ENCODE measurements at places on chromosomes 12 and 14.

DNA sequence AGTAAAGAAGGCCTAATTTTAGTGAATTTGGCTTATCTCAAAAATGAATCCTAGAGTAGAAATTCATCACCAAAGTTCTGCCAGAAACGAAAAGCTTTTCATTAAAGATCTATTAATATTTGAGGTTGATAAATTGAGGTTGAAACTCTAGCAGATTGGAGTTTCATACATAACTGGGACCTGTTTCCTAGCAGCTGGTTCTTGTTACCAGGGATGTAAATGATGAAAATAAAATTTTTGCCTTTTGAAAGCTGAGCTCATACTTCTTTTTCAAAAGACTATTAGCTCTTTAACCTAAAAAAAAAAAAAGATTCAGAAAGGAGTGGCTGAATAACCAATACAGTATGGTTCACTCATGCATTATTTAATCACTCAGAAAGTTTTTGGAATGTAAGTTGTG lies 98.3 kb downstream of the PTGER2 start:
- DNase-seq, result no peak

- DNase-seq, result no peak
Measured at GRCh38 chr14:21999402-21999801, 325.8 kb upstream of the OR4E1 start.

GRCh38 chr12:67827820-67828383 lies 161.3 kb upstream of the IFNG-AS1 start:
- no peak for DNase-seq

DNA sequence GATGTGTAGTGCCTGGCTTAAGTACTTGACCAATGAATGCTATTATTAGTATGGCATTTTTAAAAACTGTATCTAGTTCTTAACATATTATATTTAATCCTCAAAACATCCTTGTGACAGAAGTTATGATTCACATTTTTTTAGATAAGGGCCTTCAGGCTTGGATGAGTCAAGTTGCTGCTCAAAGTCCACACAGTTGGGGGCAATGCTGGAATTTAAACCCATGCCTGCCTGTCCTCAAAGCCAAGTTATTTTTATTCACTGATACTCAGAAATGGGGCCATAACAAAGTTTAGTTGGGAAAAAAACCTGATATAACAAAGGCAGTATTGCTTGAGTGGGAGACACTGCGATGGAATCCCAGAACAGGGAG lies 50.6 kb downstream of the RFX4 start:
- DNase-seq, result no peak

GRCh38 chr14:56331592-56332216 lies 213.5 kb downstream of the PELI2 start:
- DNase-seq, result no peak

DNA sequence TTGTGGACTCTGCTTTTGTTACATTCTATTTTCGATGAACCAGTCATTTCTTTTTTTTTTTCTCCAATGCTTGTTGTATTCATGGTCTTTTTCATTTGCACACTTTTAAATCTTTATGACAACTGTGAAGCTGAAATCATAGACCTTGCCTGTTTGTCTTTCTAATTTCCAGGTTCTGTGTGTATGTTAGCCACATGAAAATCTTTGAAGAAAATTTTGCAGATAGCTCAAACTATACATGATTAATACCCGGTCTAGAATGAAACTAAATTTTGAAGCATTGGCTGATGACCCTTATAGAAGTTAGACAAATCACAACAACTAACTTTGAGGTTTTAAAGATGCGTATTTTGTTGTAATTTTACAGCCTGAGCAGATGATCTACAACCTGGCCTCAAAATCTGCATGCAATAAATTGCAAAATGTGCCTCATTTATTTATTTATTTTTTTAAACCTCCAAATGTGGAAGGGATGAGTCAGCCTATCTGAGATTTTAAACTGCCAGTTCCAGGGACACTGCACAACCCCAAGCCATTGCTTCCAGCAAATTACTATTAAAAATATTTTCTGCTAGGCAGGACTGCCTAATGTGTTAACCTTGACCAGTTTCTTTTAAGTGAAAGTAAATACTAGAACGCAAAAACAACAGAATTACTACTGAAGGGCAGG lies 96.3 kb upstream of the NAV3 start:
- DNase-seq, result no peak

DNA sequence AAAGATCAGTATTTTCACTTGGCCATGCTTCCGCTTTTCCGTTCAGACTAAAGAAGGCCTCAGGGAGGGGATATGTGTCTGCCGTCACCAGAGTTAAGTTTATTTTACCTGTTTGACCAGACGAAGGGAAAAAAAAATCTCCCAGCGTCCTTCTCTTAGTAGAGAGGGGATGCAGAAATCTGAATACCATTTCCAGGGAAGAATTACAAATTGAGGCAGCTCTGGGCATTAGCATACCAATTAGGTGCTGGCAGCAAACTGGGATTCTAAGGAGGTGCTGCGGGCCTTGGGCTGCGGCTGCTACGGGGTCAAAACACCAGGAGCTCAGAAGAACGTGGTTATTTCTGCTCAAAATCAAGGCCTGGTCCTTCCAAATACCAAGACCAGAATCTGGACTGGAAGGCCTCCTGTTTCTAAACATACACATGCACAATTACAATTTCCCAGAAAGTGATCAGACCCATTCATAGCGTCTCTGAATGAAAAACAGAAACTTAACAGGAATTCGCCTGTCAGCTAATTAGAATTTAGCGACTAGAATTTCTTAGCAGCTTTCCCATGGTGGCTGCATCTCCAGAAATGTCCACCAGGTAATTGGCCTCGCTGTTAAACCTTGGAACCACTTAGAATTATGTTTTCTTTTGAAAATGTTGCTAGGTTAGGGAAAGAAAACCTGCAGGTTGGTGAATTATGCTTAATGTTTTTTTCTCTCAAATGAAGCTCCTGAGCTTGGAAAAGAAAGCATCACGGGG lies 617.0 kb downstream of the VRK1 start:
- no peak for DNase-seq

DNA sequence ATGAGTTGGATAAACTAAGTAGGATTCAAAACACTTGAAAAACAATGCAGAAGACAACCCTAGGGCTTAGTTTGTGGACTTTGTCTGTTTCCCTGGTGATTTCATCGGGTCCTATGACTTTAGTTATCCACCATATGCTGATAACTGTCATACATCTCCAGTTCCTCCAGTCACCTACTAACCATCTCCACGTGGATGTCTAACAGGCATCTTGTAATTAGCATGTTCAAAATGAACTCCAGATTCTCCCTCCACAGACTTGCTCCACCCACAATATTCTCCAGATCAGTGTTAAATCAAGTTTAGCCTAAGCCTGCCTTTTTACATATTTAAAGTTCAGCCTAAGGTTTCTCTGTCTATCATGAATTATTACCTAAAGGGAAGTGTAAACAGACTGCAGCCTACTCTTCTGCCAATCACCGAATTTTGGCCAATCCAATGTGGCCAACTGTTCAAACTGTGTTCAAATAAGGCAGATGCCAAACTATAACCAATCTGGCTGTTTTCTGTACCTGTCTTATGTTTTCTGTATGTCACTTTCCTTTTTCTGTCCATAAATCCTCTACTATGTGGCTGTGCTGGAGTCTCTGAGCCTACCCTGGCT lies 87.1 kb downstream of the PAX9 start:
- DNase-seq, result no peak

DNA sequence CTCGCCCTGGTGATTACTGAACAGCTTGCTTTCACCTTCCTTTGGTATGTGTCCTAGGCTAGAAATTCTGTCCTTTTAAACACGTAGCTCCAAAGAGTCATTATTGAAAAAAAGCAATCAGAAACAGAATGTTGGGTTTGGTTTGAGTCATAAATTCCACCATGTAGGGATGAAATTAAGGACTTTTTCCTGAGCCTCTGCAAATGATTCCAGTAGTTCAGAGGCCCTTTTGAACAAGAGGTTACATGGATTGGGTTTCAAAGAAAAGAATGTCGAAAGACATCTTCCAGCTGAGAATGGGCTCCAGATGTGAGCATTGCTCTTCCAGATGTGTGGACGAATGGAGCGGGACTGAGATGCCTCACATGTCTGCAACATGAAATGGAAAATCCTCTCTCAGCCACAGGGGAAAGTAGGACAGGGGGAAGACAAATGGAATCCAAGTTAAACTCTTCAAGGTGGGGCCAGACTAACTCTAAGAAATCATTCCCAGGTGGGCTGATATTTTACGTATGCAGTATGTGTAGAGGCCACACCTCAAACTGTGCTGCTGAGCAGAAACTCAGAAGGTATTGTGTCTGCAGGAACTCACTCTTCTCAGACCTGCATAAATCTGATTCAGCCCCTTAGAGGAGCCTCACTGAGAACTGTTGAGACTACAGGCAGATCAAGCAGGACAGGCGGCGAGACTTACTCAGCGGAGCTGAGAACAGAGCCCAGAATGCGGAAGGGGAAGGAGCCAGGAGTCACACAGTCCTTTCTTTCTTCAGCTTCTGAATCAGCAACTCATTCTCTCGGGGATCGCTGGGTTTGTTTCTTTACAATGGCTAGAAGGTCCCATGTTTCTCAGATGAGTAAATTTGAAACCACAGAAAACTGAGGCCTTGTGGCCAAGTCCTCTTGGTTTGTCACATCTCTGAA lies 23.3 kb upstream of the EMP1 start:
- no peak for DNase-seq

DNA sequence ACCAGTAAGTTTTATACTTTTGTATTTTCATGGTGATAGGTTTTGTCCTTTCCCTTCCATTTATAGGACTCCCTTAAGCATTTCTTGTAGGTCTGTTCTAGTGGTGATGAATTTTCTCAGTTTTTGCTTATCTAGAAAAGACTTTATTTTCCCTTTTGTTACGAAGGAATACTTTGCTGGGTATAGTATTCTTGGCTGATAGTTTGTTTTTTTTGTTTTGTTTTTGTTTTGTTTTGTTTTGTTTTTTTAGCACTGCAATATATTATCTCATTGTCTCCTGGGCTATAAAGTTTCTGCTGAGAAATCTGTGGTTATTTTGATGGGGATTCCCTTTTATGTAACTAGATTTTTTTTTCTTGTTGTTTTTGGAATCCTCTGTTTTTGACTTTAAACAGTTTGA lies 67.7 kb downstream of the FBXO33 start:
- DNase-seq, result no peak

GRCh38 chr14:66498311-66498710 lies 9.6 kb upstream of the GPHN start:
- no peak for DNase-seq

- no peak for DNase-seq
Measured at GRCh38 chr14:90815572-90815821, 733 bp downstream of the TTC7B start.

- no peak for DNase-seq
Measured at GRCh38 chr14:64581363-64581762, 31.6 kb downstream of the PPP1R36 start.

GRCh38 chr12:5295996-5296395 lies 135.9 kb upstream of the NTF3 start:
- no peak for DNase-seq

DNA sequence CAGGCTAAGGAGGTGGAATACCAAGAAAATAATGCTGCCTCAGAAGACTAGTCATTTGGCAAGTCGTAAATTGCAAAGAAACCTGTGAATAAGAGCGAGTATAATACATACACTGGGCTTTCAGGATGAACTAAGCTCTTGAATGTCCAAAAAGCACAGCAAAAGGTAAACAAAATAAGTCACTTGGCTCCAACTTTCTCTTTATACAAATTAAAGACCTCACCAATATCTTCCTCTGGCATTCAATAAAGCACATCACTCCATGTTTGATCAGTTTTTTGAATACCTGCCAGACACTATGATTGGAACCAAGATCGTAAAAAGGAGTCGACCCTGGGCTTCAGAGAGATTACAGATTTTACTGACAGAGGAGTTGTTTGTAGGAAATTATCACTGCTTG lies 3.5 kb downstream of the DICER1 start:
- DNase-seq, result no peak

DNA sequence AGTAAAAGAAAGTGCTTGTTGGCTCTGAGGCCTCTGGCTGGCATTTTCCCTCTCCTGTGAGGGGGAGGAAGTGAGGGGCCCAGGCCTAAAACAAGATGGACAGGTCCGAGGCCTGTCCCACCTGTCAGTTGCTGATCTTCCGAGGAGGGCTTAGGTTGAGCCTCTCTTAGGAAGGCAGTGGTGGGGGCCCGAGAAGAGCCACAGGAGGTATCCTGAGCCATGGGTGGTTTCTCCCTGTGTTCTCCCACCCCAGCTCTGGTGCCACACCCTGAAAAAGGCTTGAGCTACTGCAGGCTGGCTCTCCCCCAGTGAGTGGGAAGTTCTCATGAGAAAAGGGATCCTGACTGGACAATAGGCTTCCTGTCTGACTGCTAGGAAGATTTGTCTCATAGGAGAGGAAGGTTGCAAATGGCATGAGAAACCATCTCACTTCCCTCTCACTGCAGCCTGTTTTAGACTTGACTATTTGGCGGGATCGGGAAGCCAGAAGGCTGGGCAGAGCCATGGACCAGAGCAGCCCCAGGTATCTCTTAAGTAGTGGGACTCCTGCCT lies 72.1 kb upstream of the SRSF5 start:
- DNase-seq, result no peak

GRCh38 chr12:83172441-83172840 lies 485.7 kb downstream of the TMTC2 start:
- no peak for DNase-seq

- no peak for DNase-seq
Measured at GRCh38 chr12:75792687-75793086, 238.9 kb downstream of the PHLDA1 start.

GRCh38 chr14:75933712-75934296 lies 48.0 kb downstream of the TGFB3 start:
- DNase-seq, result no peak

DNA sequence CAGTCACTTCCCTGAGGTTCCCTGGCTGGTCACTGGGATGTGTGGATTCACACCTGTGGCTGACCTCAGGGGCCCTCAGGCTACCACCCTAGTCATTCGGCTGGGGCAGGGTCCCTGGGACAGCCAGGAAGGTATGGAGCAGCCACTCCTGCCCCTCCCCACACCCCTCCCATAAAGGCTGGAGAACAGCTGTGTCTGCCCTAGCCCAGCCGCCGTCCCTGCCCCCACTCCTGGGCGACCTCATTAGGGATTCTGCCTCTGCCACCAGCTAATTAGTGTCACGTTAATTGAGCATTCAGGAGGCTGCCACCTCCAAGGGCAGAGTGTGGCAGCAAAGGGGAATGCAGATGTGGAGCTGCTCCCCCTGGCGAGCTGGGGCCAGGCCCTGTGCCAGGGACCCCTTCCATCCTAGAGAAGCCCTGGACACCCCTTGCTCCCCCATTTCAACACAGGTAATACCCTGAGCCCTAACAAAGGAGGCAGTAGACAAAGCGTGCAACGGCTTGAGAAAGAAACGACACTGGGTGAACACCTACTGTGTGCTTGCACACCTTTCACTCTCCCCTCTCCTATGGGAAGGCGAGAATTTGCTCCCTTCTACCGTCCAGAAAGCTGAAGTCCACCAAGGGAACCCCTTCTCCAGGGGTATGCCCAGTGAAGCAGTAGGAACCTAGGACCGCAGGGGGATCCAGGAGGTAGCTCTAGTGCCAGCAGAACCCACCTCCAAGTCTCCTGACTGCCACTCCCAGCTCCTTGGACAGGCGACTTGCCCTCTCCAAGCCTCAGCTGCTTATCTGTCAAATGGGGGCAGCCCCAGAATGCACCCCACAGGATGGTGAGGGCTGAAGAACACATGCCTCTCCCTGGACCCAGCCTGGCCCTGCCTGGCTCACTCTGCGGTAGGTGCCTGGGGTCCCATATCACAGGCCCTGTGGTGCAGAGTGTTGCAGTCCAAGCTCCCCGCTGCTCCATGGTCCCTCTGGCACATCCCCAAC lies 45.1 kb downstream of the FAM222A start:
- no peak for DNase-seq

- no peak for DNase-seq
Measured at GRCh38 chr12:114841557-114842251, 157.7 kb upstream of the TBX3 start.

All from stimulated activated CD8-positive, alpha-beta memory T cell treated with anti-CD3 and anti-CD28 coated beads, Interleukin-7, amount 100 ng/mL, for 1 hour (primary cell).